ENCODE measurements at places on chromosomes 12 and 14.
A peak's percentile ranks its signal among the peaks of the same experiment; 100 is the strongest.

- peak; percentile 8 for DNase-seq
Measured at GRCh38 chr14:98906123-98906995, 365.6 kb downstream of the BCL11B start.

GRCh38 chr12:8887285-8887715 is 27.0 kb upstream of the PHC1 start:
- no peak for DNase-seq

DNA sequence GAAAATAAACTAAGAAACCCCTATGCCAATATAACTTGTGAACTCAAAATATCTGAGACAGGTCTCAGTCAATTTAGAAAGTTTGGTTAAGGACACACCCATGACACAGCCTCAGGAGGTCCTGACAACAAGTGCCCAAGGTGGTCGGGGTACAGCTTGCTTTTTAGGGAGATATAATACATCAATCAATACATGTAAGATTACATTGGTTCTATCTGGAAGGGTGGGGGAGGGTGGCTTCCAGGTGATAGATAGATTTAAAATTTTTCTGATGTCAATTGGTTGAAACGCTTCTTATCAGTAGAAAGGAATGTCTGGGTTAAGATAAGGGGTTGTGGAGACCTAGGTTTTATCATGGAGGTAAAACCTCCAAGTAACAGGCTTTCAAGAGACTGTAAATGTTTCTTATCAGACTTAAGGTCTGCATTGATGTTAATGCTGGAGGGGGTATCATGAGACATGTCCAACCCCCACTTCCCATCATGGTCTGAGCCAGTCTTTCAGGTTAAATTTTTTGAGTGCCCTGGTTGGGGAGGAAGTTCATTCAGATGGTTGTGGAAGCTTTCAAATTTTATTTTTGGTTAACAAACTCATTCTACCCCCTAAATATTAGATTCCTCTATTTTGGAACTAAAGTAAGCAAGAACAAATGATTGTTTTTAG is 82.0 kb upstream of the RASSF8 start:
- DNase-seq, result no peak

GRCh38 chr12:107122452-107122958 is 29.2 kb upstream of the CRY1 start:
- no peak for DNase-seq

DNA sequence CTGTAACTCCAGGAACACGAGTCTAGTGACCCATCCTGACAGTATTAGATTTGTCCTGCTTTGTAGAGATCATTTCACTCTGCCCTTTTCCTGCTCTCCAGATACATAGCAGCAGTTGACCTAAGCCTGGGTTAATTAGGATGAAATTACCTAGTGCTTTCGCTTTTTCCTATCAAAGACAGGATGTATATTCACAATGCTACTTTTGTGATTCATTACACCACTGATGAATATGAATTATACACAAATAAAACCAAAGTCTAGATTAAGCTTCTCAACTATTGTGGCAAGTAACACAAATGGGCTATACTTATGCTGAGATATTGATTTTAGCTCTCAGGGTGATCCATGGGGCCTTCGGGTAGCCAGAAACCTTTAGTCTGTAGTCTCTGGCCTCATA is 17.9 kb downstream of the CERS5 start:
- DNase-seq, result no peak

DNA sequence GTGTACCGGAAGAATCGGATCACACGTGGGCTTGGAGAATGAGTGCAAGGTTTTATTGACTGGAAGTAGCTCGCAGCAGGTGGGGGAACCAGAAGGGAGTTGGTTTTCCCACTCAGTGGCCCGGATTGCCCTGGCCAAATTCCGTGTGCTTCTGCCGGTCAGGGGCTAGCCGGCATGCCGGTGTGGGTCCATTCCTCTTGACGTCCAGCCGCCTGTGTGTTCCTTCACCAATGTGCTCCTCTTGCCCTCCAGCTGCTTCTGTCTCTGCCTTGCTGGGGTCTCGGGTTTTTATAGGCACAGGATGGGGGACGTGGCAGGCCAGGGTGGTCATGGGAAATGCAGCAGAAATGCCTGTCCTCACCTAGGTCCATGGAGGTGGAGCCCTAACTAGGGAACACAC is 11.0 kb downstream of the MYRFL start:
- no peak for DNase-seq

GRCh38 chr12:57145460-57146059 is 1.9 kb downstream of the LRP1-AS start:
- DNase-seq, result no peak

DNA sequence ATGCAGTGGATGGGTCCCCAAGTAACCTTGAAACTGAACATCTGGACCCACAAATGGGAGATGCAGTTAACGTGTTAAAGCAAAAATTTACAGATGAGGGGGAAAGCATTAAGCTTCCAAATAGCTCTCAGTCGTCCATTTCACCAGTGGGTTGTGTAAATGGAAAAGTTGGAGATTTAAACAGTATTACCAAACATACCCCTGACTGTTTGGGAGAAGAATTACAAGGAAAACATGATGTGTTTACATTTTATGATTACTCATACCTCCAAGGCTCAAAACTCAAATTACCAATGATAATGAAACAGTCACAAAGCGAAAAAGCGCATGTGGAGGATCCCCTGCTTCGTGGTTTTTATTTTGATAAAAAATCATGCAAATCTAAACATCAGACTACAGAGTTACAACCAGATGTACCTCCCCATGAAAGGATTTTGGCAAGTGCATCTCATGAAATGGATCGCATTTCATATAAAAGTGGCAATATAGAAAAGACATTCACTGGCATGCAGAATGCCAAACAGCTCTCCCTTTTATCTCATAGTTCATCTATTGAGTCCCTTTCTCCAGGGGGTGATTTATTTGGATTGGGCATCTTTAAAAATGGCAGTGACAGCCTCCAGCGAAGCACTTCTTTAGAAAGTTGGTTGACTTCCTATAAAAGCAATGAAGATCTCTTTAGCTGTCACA is 116.6 kb upstream of the NPAS3 start:
- DNase-seq, result no peak

GRCh38 chr14:28340816-28341215 is 425.8 kb upstream of the FOXG1 start:
- no peak for DNase-seq

GRCh38 chr12:52439845-52440244 is 5.7 kb upstream of the KRT75 start:
- DNase-seq, result no peak

GRCh38 chr12:53935383-53936341 is 3.0 kb upstream of the HOXC13 start:
- DNase-seq, result no peak

GRCh38 chr12:58285551-58285950 is 344.2 kb downstream of the ATP23 start:
- no peak for DNase-seq
